ENCODE measurements at places on chromosomes 12 and 14.

DNA sequence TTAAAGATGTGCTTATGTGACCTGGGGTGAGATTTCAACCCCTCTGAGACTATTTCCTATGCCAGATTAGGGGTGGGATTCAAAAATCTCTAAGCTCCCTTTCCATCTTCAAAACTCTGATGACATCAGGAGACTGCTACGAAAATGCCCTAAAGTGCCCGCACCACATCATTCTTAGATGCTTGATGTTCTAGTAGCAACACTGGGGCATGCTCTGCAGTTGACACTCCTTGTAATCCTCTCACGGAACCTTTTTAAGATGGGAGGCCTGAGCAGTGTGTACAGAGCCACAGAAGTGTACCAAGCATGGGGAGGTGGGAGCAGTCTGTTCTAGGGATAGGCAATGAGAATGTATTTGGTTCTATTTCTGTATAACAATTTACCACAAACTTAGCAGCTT, 12.2 kb downstream of the FOS start:
- no peak for DNase-seq

- peak; percentile 35 for DNase-seq
Measured at GRCh38 chr12:112013601-112014402, 576 bp downstream of the ERP29 start.

DNA sequence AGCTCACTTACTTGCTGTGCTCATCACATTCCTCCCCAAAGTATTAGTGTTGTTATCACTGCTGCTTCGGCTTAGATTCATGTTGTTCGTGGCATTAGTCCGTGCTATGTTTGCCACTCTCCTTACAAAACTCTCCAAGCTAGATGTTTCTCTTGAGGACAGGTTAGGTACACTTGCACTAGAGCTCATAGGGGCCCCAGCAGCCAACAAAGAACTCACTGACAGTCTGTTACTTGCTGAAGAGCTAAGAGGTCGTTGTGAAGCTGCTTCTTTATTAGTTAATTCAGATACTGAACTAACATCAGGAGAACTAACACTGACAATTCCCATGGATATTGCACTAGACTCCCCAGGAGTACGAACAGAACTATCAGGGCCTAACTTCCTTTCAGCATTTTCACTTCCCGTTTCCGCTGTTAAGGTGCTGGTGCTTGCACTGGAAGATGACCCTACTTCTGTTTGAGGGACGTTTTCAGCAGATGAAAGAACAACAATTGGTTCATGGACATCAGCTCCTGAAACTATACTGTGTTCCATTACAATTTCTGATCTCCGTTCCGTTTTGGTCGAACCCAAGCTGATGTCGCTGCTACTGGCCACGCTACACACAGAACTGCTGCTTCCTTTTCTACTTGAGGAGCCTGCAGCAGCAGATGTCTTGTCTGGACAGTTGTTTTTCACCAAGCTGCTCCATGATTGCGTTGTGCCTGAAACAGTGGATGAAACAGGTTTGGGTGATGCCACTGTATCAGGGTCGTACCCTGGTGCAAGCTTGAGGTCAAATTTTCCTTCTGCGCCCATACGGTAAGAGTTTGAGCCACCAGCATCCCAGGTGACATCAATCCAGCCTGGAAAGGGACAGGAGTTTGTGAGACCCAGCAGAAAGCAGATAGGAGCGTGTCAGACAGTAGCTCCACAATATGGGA, 78.7 kb downstream of the HECTD1 start:
- DNase-seq = no peak

GRCh38 chr14:97995038-97995437, 1197.9 kb downstream of the VRK1 start:
- DNase-seq = no peak

DNA sequence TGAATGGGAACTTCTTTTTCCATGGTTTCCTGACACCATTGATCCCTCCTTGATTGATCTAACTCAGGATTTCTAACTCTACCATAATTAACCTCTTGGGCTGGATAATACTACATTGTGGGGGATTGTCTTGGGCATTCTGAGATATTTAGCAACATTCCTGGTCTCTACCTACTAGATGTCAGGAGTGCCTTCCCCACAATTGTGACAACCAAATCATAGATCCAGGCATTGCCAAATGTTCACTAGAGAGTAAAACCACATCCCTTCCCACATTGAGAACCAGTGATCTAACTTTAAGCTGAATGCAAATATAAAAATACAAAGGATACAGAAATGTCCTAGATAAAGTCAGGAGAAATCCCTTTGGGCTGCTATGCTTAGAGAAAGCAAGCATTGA, 36.9 kb upstream of the CCDC198 start:
- no peak for DNase-seq

DNA sequence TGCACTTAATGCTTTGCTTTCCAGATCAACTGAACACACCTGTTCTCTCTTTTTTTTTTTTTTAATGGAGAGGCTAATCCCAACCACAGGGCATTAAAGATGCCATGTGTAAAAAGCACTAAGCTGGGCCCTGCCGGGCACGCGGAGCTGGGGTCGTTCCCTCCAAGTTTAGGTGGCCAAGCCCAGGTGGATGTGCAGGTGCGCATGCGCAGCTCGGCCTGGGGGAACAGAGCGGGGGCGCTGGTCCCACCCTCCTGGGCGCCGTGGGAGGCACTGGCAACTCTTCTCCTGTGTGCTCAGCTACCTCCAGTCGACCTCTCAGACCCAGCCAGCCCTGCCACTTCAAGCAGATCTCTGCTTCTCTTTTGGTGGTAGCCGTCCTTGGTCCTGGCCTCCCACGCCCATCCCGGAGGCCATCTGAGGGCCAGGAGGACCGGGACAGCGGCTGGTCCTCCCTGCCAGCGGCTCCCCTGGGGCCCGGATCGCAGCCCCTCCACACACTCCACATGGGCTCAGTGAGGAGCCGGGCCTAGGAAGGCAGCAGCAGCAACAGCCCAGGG, 679.3 kb downstream of the BCL11B start:
- DNase-seq = no peak

DNA sequence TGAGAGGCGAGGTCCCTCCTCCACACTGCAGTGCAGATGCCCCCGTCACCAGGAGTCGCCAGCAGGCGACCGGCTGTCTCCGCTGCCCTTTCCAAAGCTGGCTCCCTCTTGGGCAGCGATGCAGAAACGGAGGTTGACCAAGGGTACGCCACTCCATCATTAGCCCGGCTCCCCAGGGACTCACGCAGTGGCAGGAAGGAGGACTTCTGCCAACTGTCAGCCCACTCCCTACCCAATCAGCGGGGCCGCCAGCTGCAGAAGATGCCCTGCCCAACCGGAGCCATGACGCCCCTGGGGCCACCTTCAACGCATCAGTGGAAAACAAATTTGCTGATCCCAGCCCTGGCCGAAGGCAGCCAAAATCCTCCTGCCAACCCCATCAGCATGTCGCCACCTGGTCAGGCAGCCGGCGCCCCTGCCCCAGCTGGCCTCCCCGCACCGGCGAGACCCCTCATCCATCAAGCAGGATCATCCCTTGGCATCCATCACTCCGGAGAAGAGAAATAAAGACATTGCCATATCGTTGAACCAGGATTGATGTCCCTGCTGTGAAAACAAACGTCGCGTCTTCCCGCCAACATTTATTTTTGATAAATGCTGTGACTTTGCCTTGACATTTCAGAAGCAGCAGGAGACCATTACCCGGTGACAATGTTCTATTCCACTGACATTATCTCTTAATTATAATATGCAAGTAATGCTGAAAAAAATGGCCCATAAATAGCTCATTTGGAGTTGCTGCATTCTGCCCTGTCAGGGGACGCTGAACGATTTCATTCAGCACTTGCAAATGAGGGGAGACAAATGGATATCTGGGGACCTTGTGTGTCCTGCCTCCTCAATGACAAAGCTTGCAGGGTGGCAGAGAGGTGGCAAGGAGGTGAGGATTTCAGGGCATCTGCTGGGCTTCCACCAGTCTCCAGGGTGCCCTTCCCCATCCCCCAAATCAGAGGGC, 105.1 kb downstream of the SCARB1 start:
- no peak for DNase-seq
